T-helper 9 cell (primary cell): ENCODE measurements at places on chromosomes 7 and 10.

- DNase-seq: no peak
These were observed 100.2 kb downstream of the GPR85 start for GRCh38 chr7:112986256-112987031.

DNA sequence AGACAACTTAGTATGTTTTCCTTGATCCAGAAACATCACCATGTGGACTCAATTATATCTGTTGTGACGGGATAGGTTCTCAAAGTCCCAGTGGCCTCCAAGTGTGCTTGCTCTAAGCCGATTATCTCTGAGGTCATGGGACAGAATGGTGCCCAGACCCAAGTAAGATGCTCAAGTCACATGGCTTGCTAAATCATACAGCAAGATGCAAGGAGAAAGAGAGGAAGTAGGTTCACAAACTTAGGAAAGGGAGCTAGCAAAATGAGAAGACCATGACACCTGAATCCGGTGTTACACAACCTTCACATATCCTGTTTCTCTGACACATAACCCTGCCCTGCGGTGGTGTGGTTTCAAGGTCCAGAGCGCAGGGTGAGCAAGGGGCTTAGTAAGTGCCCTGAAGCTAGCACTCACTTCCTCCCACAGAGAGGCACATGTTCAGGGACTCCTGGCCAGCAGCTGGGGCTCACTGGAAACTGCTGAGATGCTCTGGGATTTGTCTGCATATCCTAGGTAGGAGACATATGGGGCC, 590.9 kb upstream of the ANKRD30A start:
- DNase-seq: no peak

- no peak for DNase-seq
These were observed 22.2 kb upstream of the TPST1 start for GRCh38 chr7:66182920-66183319.

- no peak for DNase-seq
These were observed 420 bp upstream of the KLHL7 start for GRCh38 chr7:23105086-23105643.

DNA sequence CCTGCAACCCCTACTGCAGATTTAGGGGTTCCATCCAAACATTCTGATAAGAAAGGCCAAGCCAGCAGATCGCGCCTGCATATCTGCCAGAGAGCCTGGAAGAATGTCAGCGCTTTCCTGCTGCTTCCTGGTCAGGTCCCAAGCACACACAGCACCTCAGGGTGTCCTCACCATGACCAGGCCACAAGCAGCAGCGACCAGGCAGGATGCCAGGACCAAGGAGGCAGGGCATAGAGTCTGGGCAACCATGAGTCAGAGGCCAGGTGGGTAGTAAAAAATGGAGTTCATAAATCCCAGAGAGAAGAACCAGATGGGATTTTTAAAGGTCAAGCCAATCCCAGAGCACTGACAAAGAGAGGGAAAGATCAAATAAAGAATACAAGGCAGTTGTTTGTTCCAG, 5.5 kb upstream of the FAM131B start:
- no peak for DNase-seq

GRCh38 chr7:116545411-116545993, 20.7 kb downstream of the CAV1 start:
- DNase-seq: no peak

DNA sequence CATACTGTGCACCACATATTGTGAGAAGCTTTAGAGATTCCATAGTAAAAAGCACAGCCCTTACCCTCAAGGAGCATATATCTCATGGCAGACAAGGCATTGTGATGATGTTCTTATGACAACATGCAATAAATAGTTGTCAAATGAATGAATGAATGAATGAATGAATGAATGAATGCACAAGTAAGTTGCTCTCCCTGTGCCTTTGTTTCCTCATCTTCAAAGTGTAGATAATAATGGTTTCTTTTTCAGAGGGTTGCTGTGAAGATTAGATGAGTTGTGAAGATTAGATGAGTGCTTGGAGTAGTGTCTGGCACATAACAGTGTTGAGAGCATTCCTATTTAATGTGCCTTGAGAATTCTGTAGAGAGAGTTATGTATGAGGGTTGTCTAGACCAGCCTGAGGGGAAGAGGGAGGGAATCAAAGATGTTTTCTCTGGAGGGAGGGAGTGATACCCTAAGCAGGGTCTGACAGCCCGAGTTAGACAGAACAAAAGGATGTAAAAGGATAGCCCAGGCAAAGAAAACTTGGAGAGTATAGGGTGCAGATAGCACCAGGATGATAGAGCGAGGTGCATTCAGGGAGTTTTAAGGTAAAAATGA, 217.2 kb downstream of the RELN start:
- no peak for DNase-seq

DNA sequence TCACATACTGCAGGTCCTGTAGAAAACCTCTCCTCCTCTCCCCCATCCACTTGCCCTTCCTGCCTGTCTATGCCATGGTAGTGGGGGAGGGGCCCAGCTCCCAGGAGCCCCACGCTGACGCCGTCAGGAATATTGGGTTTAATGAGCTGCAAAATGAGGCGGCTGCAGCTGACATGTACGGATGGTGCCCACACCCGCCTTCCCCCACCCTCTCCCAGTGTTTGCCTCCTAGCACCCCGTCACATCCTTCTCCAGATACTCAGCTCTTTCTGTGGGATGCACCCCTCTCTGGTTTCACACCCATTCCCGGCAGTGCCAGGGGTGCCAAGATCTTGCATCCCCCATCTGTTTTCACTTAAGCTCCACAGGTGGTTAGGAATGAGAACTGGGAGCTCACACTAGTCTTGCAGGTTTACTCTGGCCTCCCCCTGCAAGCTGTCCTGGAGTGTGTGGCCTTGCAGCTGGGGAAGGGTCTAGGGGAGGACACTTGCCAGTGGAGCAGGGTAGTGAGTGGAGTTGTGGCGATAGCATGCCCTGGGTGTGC, 26.1 kb downstream of the GBX1 start:
- DNase-seq: no peak

DNA sequence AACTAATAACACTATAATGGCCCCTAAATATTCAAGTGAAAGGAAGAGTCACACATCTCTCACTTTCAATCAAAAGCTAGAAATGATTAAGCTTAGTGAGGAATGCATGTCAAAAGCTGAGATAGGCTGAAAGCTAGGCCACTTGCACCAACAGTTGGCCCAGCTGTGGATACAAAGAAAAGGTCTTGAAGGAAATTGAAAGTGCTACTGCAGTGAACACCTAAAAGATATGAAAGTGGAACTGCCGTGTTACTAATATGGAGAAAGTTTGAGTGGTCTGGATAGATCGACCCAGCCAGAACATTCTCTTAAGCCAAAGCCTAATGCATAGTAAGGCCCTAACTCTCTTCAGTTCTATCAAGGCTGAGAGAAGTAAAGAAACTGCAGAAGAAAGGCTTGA, 12.1 kb upstream of the SNX13 start:
- DNase-seq: no peak

DNA sequence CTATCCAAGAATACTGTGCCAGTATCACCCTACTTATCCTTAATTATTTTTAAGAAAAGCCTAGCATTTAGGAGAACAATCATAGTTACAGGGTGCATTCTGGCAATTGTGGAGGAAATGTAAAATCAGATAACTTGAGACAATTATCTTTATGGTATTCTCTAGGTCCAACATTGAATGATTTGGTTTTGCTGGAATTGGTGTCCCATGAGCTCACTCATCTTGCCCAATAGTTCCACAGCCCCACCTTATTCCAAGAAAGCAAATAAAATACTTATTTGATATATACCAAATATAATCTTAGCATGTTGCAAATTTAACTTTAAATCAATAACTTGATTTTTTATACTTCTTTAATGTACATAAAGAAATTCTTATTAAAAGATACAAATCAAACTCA, 65.3 kb downstream of the DGKB start:
- DNase-seq: no peak

DNA sequence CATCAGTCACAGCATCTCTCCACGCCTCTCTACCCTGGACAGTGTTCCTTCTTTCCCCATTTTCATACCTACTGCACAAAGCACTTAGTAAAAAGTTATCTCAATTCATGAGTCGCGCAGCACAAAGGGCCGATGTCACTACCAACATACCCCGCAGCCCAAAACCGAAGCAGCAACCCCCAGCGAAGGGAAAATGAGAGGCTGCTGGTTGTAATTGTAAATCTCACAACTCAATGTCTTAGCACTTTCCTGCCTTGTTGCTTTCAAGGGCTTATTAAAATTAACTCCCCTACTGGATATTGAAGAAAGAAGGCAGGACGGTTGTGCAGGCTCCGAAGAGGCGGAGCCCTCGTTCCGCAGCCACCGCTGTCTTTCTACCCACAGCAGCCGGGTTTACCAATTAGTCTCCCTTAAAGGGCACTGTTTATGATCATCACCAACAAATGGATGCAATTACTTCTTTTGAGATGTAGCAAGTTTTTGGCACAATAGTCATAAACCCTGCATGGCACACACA, 6.5 kb downstream of the DIP2C start:
- no peak for DNase-seq
